ENCODE measurements at places on chromosomes 7 and 10.

- no peak for DNase-seq
Observed at GRCh38 chr10:89649051-89649450, 4.0 kb upstream of the PANK1 start.

DNA sequence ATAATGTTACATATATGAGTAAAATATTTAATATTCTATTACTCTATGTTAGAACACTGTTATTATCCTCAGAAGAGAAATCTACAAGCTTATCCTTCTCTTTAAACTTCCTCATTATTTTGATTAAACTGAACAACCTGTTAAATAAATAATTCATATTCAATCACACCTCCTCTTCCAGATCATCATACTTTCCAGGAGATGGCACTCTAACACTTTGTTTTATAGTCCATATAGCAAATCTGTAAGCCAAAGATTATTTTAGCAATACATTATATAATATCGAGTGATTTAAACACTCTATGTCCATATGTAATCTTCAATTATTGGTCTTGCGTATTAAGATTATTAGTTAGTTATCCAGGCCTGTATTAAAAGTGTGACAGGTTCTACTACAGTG lies 694.1 kb downstream of the ANKRD7 start:
- DNase-seq: no peak

- no peak for DNase-seq
Observed at GRCh38 chr10:95815133-95815532, 59.2 kb downstream of the ENTPD1 start.

DNA sequence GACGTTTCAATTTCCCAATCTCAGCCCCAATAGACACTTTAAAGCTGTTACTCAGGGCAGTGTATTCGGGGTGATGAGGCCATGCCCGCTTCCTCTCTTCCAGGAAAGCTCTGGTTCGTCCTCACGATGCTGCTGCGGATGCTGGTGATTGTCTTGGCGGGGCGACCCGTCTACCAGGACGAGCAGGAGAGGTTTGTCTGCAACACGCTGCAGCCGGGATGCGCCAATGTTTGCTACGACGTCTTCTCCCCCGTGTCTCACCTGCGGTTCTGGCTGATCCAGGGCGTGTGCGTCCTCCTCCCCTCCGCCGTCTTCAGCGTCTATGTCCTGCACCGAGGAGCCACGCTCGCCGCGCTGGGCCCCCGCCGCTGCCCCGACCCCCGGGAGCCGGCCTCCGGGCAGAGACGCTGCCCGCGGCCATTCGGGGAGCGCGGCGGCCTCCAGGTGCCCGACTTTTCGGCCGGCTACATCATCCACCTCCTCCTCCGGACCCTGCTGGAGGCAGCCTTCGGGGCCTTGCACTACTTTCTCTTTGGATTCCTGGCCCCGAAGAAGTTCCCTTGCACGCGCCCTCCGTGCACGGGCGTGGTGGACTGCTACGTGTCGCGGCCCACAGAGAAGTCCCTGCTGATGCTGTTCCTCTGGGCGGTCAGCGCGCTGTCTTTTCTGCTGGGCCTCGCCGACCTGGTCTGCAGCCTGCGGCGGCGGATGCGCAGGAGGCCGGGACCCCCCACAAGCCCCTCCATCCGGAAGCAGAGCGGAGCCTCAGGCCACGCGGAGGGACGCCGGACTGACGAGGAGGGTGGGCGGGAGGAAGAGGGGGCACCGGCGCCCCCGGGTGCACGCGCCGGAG lies 2.6 kb downstream of the GJD4 start:
- DNase-seq: no peak

DNA sequence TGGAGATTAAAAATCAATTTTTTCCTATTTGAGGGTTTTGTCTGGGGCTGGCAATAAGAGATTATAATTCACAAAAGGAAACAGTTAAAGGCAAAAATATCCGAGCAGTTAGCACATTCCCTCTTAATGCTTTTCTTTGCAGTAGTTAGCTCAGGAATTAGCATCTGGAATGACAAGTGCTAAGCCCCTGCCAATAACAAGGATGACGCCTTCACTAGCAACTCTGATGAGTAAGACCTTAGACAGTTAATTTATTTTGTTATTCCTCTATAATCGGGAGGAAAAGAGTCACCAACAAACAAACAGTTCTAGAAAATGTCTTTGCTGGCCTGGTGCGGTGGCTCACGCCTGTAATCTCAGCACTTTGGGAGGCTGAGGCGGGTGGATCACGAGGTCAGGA lies 151.3 kb downstream of the TRIL start:
- DNase-seq: no peak

DNA sequence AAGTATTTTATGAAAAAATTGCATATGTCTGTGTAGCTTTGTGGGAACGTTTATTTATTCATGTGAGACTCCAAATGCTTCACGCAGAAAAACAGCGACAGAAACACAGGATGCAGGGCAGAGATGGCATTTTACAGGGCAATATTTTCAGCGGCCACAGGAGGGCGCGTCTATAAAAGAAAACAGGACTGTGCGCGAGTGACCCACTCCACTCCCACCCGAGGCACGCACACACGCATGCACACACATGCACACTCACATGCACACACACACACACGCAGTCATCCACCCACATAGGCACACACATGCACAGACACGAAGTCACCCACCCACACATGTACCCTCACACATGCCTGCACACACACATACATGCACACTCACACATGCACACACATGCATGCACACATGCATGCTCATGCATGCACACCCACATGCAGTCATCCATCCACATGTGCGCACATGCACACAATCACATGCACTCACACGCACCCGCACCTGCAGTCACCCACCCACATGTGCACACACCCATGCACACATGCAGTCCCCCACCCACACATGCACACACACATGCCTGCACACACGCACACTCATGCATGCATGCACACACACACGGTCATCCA lies 96.3 kb downstream of the DNAJB6 start:
- DNase-seq: no peak

DNA sequence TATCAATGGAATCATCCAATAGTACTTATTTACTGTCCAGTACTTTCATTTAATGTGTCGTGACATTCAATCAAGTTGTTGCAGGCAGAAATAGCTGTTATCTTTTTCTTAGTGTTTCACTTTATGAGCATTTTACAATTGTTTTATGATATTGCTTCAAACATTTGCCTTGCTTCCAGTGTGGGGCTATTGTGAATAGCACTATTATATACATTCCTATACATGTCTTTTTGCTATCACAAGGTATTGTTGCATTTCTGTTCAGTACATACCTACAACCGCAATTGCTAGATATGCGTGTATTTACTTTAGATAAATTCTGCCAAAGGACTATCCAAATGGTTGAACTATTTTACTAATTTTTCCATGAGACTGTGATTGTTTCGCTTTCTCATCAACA lies 34.9 kb downstream of the CYP2C8 start:
- DNase-seq: no peak

DNA sequence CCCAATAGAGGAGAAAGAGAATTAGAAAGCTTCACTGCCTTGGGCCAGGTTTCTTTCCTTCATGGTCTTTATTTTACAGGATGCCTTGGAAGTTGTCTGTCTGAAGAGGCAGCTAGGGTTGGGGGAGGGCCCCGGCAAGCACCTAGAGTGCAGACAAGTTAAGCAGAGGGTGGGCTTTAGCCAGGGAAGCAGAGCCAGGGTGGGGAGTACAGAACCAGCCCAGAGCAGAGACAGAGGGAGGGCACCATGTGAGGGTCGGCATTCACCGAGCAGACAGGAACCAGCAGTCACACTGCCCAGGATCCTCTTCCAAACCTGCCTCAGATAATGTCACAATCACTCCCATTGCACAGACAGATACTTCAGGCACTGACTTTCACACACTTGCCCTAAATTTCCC lies 75.9 kb downstream of the ADARB2 start:
- no peak for DNase-seq
